Activated T-helper 17 cell treated with anti-CD3 and anti-CD28 coated beads, Interleukin-2, amount 50 U/mL, for 72 hours (primary cell): ENCODE measurements at places on chromosomes 1 and 21. TPM values are rescaled to one million over a fixed set of nuclear protein-coding genes. Genes with fewer than 3 reads are reported as not detected.

The TRIM17 gene
- total RNA-seq, result 1.7 TPM

The PPFIA4 gene
- 244 TPM for total RNA-seq

The C1orf167 gene
- total RNA-seq, result not detected

The RPS8 gene
- total RNA-seq, result 2,475 TPM

The SV2A gene
- total RNA-seq, result 7.5 TPM

The SH2D1B gene
- not detected for total RNA-seq

The METTL25B gene
- total RNA-seq, result 29.0 TPM

The PSRC1 gene
- total RNA-seq, result 17.5 TPM

The KCNA2 gene
- 1.6 TPM for total RNA-seq

The SERINC2 gene
- total RNA-seq, result 0.13 TPM

The SPRR2F gene
- total RNA-seq, result not detected

The CDCA8 gene
- 67.5 TPM for total RNA-seq

The KCNE2 gene
- total RNA-seq, result not detected

The GNG12 gene
- total RNA-seq, result 0.34 TPM

DNA sequence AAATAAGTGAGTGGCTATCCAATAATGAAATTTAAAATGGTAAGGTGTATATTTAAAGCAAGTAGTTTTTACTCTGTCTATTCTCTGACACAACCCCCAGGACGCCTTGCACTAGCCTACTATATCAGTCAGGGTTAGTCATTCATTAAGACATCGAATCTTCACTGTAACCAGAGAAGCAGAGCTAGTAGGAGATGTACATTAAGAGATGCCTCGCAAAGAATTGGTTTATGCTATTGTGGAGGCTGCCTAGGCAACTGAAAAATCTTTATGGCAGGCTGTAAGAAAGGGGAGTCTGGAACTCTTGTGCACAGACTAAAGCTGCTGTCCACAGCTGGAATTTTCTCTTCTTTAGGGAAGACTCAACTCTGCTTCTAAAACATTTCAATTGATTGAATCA lies 28.8 kb downstream of the NTNG1 start:
- ATAC-seq, result no peak

- ATAC-seq, result no peak
These were observed 17.6 kb downstream of the ACKR1 start for GRCh38 chr1:159222075-159222865.

DNA sequence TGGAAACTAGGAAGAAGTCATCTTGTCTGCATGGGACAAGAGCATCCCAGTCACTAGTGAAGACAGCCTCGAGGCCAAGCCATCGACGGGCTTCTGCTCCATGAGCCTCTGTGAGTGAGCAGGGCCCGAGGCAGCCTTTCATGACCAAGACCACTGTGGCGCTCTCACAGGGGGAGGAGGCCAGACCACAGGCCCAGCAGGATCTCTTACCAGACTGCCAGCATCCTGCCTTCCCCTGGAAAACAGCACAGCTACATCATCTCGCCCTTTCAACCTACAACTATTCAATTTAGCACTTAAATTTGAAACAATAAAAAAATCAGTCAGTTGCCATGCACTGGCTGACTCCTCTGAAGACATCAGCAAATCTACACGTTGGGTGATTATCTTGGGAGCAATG lies 85.4 kb downstream of the HSF2BP start:
- ATAC-seq, result no peak

DNA sequence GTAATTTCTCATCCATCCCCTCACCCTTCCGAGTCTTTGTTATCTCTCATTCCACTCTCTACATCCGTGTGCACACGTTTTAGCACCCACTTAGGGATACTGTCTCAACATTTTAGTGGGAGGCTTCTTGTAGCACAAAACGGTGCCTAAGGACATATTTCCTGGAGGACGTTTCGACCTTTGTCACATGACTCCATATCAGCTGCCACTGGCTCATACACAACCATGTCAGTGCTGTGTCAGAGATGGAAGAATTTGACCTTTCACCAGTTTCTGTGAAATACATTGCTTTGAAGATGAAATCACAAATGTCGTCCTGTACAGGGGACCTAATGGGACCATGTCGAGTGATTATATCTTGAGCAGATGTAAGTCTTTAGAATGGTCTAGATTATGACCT lies 15.6 kb downstream of the B3GALT5 start:
- no peak for ATAC-seq

GRCh38 chr1:113904674-113905434 lies at the start of the genes AP4B1 and DCLRE1B:
Gene AP4B1, minus strand, starts transcription at chr1:113904799. Its CDS starts 82 bp downstream, at chr1:113904717.
Gene DCLRE1B, plus strand, starts transcription at chr1:113905326. Its CDS starts 261 bp downstream, at chr1:113905587.
- ATAC-seq, result peak; percentile 91

- peak; percentile 38 for ATAC-seq
These were observed 42.1 kb downstream of the YARS1 start for GRCh38 chr1:32774950-32775634.

- ATAC-seq, result no peak
These were observed 2.6 kb upstream of the TM2D1 start for GRCh38 chr1:61727544-61727943.

DNA sequence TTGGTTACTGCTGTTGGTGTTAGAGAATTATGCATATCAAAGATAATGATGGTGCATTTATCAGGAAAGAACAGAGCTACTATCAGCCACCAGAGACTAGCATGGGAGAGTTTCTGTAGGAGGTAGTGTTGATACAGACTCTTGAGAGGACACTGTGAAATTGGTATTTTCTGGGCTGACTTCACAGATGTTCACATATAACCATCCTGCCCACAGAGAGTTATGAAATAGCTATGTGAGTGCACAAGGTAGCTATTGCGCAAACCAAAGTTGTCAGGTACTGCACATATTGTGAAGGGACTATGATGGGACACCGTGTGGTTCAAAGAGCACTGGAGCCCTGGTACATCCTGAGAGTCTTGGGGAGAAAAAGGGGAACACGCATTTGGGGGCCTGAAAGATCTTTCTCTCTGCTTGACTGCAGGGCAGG lies 1.4 kb upstream of the TLCD4 start:
- no peak for ATAC-seq

GRCh38 chr1:46637444-46638083 lies 21.0 kb upstream of the MOB3C start:
- no peak for ATAC-seq

- no peak for ATAC-seq
These were observed 64.8 kb downstream of the TRIM33 start for GRCh38 chr1:114446198-114446597.

GRCh38 chr1:100217834-100218233 lies 31.8 kb downstream of the DBT start:
- ATAC-seq, result no peak

DNA sequence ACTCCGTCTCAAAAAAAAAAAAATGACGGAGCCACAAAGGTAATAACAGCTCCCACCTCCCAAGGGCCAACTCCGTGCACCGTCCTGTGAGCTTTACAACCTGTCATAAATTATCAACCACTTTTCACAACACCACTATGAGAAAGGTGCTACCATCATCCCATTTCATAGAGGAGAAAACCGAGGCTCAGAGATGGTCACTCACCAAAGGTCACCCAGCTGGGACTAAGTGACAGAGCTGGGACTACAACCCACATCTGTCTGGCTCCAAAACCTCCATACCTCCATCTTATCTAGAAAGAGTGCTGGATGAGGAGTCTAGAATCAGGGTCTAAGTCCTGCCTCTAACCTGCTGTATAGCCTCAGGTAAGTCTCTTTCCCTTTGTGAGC lies 43.6 kb upstream of the ECE1 start:
- no peak for ATAC-seq

DNA sequence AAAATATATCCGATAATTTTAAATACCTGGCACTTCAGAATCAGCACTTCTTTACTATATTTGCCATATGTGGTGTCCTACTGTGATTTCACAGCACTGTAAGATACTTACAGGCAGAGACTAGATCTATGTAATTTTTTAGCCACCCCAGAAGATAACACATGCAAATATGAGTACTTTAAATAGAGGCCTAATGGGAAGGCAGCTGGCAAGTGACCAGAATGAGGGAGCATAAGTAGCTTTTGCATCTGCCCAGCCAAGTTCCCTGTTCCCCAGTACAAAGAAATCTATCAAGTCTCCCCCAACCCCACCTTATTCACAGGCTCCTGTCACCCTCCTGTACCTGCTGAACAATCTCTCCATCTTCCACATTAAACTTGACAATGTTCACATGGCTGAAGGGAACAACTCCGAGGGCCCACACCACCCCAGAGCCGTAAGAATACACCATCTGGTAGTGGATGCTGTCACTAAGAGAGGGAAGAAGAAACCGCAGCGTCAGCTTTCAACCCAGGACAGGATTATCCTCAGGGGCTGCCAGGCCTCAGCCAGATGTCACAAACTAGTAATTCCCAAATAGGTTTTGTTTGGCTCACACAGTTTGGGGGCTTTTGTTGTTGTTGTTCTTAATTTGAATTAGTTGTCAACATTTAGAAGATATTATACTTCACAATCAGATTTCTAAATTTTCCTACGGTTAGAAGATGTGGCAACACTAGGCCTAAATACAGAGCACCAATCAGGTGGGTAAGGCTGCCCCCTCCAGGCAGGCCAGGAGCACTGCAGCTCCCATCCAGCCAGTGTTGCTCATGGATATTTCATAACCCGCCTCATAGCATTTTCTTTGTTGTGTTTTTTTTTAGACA lies 10.4 kb downstream of the EMC1 start:
- peak; percentile 91 for ATAC-seq

DNA sequence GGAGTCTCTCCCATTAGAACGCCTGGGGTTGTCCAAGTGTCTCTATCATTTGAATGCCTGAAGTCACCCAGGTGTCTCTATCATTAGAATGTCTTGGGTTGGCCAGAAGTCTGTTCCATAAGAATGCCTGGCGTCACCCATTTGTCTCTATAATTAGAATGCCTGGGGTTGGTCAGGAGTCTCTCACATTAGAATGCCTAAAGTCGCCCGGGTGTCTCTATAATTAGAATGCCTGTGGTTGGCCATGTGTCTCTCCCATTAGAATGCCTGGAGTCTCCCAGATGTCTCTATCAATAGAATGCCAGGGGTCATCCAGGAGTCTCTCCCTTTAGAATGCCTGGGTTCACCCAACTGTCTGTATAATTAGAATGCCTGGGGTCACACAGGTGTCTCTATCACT lies 54.5 kb downstream of the RNF187 start:
- ATAC-seq, result no peak

DNA sequence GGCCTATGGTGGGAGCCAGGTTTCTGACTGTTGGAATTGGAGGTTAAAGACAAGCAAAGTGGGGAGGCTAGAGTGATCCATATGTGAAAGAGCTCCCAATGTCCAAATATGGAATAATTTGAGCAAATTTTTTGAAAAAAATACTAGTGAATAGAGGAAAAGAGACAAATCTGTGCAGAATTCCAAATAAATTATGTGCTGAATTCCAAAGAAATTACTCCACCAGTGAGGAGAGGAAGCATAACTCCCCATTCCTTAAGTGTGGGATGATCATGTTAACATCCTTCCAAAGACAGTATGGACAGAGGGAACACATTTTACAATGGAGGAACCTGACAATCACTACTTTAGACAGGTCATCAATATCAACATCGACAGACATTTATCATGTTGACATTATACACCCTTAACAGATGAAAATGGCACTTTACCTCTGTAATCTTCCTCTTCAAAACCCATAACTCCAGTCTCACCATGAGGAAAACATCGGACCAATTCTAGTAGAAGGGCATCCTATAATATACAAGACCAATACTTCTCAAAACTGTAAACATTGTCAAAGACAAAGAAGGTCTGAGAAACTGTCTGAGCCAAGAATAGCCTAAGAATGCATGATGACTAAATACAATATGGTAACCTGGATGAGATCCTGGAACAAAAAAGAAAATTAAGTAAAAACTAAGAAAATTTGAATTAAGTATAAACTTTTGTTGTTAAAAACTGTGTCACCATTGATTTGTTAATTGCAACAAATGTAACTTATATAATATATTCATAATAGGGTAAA lies 71.5 kb upstream of the RGS4 start:
- no peak for ATAC-seq

- ATAC-seq, result no peak
These were observed 303.0 kb downstream of the GPATCH2 start for GRCh38 chr1:217327901-217328300.

DNA sequence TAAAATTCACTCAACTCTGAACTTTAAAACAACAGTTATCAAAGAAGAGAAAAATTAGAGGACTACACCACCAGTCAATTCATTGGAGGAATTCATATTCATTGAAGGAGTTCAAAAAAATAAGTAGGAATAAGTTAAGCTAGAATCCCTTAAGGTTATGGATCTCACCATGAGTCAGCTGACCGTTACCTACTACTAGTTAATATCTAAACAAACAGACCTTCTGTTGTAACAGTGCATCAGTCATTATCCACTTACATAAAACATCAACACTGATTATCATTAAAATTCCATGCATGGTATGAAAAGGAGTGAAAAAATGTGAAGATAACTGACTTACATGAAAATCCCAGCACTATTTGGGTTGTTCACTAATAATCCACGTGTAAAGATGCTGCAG lies 44.9 kb downstream of the FOXJ3 start:
- no peak for ATAC-seq

DNA sequence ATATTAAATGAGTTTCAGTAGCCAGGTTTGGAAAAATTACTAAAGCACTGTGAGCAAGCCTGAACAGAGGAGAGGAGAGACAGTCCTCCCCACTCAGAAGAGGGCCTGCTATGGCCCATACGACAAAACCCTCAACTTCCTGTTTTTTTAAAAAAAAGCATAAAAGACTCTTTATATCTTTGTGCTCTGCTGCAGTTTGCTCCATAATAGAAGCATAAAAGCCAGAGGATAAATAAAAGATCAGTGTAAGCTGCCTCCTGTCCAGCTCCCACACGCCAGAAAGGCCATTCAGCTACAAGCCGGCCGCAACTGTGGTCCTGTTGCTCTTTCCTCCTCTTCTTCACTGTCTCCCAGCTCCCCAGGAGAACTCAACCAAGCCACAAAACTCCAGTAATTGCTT lies 37.8 kb downstream of the NID1 start:
- ATAC-seq, result no peak
